ENCODE measurements at places on chromosomes 4 and X.

DNA sequence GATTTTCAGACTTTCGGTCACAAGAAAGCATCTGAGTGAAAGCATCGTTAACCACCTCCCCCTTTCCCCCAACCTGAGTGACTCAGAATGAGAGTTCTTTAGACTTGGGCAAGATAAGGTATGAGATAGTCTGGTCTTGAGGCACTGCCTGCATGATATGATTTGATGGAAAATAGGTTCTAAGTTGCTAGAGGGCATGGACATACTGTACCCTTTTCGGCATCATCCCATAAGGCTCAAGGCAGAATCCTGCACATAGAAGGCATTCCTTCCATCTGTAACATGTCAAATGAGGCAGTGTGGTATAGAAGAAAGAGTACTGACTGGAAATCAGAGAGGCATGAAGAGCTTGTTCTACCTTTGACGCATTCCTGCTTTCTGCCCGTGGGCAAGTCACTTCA is 16.8 kb upstream of the AMOT start:
- no peak for DNase-seq

- no peak for DNase-seq
Observed at GRCh38 chr4:8181119-8181518, 18.0 kb upstream of the SH3TC1 start.

- DNase-seq, result peak; percentile 28
Observed at GRCh38 chr4:164779811-164780216, 25.9 kb downstream of the SMIM31 start.

GRCh38 chr4:23279377-23279986 is 586.7 kb downstream of the GBA3 start:
- DNase-seq, result no peak

DNA sequence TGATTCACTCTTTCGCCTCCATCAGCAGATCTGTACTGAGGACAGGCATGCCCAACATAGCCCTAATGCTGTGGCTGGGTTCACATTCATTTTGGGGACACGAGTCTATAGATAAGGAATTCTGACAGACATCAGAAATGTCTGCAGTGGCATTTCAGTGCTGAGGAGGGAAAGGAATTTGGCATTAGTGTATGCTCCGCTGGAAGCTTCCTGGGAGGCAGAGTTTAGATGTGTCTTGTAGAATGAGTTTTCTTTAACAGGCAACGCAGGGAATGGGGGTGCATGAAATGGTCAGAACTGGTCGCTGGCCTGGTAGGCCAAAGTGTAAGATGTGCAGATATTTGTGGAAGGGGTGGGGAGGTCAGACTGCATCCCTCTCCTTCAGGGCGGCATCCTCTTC is 43.5 kb upstream of the ZNF518B start:
- no peak for DNase-seq

GRCh38 chr4:6912441-6912840 is 2.8 kb downstream of the TBC1D14 start:
- DNase-seq, result no peak

DNA sequence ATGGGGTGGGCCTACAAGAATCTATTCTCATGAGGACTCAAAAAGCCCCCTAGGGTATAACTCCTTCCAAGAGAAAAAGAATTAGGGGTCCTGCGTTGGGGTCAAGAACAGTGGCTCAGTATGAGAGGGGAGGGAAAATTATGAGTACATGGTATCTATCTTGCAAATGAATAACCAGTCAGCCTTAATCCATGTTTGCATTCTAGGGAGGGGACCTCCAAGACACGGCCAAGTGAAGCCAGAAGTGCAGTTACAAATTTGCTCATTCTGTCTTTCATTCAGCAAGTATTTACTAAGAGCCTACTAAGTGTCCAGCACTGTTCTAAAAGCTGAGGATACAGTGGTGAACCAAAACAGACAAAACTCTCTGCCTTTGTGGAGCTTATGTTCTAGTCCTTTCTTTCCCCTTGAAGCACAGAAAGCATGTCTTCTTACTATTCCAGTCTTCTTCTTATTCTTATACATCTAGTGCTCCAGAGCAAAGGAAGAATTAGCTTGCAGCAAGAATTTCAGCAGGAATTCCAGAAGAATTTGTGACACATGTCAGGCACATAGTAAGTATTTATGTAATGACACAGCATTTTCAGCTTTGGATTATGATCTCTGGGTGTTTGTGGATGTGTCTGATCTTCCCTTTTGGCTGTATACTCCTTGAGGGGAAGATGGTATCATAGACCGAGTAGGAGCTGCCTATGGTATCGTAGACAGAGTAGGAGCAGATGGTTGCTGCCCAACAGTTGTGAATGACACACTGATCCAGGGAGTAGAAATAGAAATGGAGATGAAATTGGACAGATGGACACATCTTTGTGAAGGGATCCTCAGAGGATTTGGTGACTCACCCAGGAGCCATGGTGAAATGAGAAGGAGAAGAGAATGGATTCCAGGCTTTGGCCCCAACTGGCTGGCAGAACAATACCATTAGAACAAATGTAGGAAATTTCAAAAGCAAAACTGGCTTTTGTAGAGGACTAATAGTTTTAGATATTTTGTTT is 75.9 kb downstream of the COQ2 start:
- no peak for DNase-seq

GRCh38 chrX:21853578-21853977 is 2.2 kb upstream of the YY2 start:
- no peak for DNase-seq

DNA sequence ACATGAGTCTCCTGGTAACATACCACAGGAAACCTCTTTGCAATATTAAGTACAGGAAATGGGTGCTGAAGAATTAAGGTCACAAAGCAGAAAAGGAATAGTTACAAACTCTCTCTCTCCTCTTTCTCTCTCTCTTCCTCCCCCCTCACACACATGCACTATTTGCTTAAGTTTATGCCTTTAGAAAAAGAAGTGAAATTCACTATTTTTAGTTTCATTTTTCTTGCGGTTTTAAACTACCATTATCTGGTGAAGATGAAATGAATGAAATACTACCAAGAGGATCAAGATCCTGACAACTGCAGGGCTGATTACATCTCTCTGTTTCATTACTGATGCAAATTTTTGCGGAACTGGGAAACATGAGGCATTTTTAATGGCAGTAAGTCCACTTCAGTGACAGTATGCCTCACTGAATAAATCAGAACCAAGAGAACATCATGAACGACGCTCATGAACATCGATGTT is 64.3 kb upstream of the FTHL17 start:
- DNase-seq, result no peak

DNA sequence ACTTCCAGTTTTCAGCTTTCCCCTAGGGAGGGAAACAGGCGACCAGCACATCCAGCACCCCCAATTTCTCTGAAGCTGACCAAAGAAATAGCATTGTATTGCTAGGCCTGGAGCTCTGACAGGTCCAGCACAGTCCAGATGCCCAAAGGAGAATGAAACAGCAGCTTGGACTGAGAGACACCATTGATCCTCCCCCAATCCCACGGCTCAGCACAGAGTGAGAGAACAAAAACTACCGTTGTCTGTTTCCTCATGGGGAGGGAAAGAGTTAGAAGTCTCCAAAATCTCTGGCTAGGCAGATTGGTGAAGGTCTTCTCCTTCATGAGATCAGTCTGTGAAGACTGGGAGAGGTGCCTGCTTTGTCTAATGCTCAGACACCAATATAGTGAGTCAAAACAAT is 8.6 kb downstream of the TCEAL7 start:
- DNase-seq, result no peak

DNA sequence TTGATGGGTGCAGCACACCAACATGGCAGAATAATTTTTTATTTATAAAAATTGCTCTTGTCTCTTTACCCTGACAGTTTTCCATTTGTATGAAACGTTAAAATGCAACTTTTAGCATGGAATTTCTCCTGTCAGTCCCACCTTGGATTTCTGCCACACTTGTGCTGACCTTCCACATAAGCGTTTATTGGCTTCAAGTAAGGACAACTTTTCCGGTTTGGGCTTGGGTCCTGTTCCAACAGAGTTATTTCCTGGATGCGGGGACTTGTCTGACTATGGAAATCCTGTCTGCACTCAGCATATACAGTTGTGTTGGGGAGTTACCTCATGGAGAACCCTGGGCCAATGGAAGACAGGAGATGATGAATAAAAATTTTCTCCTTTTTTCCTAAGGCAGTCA is 294.7 kb downstream of the NAF1 start:
- no peak for DNase-seq

DNA sequence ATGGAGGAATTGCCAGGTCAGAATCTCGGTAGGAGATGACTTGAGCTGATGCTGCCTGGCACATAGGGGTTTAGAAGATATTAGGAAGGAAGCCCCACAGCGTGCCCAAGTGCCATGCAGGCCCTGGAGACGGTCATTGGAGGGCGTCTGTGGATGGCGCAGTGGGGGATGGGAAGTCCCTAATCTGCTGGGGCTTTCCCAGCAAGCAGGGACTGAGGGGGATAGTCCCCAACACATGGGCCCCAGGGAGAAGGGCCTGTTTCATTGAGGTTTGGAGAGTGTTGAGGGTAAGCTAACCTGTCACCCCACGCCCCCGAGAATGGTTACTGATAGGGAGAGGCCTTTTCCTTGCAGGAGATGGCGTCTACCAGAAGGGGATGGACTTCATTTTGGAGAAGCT is 7.8 kb downstream of the TAFAZZIN start:
- no peak for DNase-seq

DNA sequence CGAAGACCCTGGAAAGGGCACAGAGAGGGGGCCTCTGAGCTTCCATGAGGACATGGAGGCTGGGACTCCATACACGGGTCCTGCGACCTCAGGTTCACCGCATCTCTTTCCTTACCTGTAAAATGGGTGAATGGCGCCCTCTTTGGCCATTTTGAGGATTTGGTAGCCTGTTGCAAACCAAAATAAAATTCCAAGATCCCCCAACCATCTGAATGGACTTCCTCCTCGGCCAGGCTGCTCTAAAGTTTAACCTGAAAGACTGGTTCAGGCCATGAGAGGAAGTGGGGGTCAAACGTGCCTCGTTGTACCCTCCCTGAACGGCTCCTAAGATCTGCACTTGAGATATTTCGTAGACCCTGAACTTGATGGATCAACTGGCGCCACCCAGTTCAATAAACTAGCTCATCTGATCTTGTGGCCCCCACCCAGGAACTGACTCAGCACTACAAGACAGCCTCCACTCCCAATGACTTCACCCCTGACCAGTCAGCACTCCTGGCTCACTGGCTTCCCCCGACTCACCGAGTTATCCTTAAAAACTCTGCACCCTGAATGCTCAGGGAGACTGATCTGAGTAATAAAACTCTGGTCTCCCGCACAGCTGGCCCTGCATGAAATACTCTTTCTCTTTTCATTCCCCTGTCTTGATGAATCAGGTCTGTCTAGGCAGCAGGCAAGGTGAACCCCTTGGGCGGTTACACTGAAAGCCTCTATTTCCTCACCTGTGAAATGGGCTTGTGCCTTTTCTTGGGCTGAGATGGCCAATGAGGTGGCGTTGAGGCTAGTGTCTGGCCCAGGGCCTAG is 32.9 kb upstream of the GPR78 start:
- DNase-seq, result peak; percentile 43

DNA sequence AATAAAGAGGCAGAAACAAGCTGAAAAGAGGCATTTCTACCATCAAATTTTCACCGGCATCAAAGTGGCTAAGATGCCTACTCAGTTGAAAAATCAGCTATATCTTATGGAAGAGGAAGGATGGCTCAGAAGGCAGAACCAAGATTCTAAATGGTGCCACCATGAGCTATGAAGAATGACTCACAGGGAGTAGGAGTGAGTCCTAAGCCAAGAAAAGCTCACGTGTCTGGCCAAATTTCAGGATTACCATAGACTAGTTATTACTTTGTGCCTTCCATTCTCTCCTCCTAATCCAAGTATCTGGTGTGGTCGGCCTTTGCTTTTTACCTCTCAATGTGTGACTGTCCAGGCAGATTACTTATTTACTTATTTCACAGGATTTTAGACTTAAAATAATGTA is 54.8 kb downstream of the BMP3 start:
- DNase-seq, result no peak

- no peak for DNase-seq
Observed at GRCh38 chr4:48801016-48801715, 21.1 kb upstream of the FRYL start.

GRCh38 chrX:126164226-126164625 is 1.9 kb downstream of the DCAF12L2 start:
- DNase-seq, result no peak

DNA sequence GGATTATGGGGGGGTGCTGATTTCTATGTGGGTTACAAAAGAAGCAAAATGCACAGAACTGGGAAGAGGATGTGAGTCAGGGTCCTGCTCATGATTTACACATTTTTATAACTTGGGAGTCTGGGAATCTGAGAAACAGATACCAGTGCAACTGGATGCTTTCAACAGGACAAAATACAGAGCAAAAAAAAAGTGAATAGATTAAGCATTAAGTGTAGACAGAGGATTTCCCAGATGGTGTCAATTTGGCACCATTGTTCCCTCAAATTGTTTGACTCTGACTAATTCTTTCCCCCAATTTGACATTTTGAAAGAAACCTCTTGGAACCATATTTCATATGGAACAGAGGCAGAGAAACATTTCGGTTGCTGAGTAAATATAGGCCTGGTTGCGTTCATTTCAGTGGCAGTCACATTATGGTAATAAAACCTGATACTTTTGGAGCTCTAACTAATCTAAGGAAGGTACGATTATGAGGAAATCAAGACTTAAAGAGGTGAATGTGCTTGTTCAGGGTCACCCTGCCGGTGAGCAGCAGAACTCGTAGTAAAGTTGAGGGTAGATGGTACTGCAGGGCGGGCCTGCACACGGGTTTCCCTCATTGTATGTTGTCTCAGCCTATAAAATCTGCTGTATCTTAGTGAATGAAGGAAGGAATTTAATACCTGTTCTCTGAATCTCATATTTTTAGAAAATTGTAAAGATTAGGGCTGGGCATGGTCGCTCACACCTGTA is 18.7 kb upstream of the CDKL5 start:
- no peak for DNase-seq

GRCh38 chr4:147289181-147289580 is 191.7 kb upstream of the EDNRA start:
- no peak for DNase-seq

- DNase-seq, result no peak
Observed at GRCh38 chrX:71565474-71566041, 12.7 kb upstream of the GCNA start.

DNA sequence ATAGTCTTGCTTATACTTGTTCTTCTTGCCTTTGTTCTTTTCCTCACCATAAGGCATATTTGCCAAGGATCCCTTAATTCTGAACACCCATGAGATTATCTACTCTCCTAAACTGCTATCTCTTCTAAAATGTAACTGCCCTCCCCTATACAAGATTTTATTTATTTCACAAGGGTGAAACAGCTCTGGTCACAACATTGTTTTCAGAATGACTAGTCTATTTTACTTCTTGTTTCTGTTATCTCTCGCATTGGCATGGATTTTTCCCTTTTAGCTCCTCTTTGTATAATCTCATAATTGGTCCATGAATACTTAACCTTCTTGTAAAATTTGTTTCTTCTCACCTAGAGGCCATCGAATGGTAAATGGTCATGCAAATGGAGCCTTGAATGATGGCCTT is 17.2 kb upstream of the COL25A1 start:
- DNase-seq, result no peak

GRCh38 chr4:76235915-76236314 is 15.6 kb upstream of the FAM47E start:
- no peak for DNase-seq

DNA sequence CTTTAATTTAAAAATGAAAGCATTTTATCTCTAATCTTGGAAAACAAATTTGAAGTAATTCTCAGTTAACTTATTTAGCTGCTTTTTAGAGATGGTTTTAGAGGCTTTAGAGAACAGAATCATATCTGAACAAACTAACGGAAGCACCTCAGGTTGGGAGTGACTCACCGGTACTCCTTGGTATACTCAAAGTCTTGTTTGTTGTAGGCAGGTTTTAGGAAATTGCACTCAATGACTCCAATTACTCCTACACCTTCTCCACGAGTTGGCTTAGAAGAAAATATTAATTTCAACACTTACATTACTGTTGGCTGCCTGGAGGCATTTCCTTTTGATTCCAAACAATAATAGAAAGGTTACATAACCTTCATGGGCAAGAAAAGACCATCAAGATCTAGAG is 23.6 kb downstream of the MORC4 start:
- no peak for DNase-seq

All from HuH-7 (cell line).